ENCODE measurements at places on chromosomes 11 and 22. TPM values are rescaled to one million over a fixed set of nuclear protein-coding genes. Genes with fewer than 3 reads are reported as not detected.

GRCh38 chr22:37295946-37296345 lies 13.6 kb downstream of the CYTH4 start:
- no peak for DNase-seq

The P2RY6 gene
- total RNA-seq: not detected

The PAAF1 gene
- total RNA-seq: 19.5 TPM

DNA sequence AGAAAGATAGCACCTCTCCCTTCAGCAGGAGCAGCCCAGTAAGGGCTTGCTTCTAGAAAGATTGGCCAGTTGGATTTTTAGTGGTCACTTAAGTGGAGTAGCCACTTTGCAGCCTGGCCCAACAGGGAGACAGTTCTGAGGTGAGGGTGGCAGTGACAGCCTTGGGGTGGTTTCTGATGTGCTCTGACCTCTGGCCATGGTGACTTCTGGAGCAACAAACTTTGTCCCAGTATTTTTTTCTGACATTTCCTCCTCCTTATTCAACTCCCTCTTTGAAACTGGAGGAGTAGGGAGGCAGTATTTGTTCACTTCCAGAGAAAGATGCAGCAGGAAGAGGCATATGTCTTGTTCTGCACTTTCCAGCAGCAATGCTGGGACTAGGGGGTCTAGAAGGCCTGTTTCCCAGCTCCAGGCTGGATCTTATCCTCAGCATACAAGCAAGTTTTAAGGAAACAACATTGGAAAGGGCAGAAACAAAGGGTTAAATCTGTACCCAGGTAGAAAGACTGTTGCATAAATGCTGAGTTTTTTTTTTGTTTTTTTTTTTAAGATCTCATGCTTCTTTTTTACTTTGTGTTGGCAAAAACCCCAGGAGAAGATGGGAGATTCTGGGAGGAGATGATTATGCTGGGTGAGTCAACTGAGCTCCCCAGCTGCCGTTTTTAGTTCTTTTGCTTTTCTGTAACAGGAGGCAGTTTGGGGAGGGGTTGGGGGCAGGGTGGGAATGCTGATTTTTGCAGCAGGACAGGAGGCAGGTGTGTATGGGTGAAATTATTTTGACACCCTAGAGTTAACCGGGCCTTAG lies 37.2 kb downstream of the RCOR2 start:
- DNase-seq: no peak
